ENCODE measurements at places on chromosomes 1 and 21. TPM values are rescaled to one million over a fixed set of nuclear protein-coding genes. Genes with fewer than 3 reads are reported as not detected.

DNA sequence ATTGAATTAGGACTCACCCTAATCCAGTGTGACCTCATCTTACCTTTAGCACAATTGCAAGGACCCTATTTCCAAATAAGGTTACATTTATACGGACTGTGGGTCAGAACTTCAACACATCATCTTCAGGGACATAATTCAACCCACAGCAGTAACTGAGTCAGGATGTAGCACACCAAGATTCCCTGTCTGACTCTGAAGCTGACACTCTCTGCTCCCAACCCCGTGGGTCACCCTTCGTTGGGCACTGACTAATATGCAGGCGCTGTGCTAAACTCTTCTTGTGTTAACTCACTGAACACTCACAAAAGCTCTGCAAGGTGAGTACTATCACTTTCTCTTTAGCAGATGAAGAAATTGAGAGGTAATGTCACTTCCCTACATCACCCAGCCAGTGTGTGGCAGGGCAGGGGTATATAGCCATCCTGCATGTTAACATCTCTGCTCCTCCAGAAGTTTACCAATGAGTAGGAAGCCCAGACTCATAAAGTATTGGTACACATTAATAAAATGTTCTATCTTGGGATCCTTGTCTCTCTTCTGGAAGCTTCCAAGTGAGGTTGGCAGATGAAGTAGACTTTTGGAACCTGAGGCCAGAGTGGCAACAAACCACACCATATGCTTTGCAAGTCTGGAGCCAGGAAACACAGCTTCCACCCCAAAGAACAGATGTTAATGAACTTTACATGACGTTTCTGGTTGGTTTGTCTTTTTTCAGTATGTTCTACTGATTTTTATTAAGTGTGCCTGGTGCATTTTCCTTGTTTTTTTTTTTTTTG is 139.2 kb upstream of the KLHDC7A start:
- no peak overlapping the region for H3K27ac ChIP-seq
- H3K4me3 ChIP-seq = no peak overlapping the region
- peaks cover 6% of the 10 kb centered on the region for H3K4me1 ChIP-seq
- no peaks in the 10 kb centered on the region for H3K36me3 ChIP-seq

- H3K36me3 ChIP-seq = no peaks in the 10 kb centered on the region
- no peaks in the 10 kb centered on the region for H3K4me1 ChIP-seq
- no peak overlapping the region for H3K27ac ChIP-seq
- DNase-seq = no peak
- no peaks in the 10 kb centered on the region for H3K27me3 ChIP-seq
- no peak overlapping the region for H3K4me3 ChIP-seq
Observed at GRCh38 chr21:31011412-31011811, 26.9 kb downstream of the KRTAP19-8 start.

DNA sequence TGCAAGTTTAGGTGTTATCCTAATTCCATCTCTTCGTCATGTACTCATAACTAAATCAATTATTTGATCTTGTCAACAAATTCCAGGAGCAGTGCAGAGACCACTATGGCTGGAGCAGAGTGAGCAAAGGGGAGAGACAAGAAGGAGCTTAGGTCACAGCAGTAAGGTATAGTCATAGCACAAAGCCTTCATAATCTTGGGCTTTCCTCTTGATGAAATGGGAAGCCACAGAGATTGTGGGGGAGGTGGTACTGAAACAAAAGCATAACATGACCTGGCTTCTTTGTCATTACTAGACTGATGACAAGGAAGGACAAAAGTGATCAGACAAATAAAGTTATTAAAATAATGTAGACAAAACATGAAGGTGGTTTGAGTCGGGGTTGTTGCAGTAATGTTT is 60.1 kb upstream of the PTGS2 start:
- no peak overlapping the region for H3K27ac ChIP-seq
- no peak for DNase-seq
- no peaks in the 10 kb centered on the region for H3K36me3 ChIP-seq
- H3K4me1 ChIP-seq = no peaks in the 10 kb centered on the region

- DNase-seq = no peak
- H3K4me3 ChIP-seq = no peak overlapping the region
- no peaks in the 10 kb centered on the region for H3K4me1 ChIP-seq
Observed at GRCh38 chr1:160066829-160067745, 2.9 kb downstream of the KCNJ10 start.

- H3K4me1 ChIP-seq = peaks cover 9% of the 10 kb centered on the region
- no peaks in the 10 kb centered on the region for H3K36me3 ChIP-seq
- no peak overlapping the region for H3K27ac ChIP-seq
Observed at GRCh38 chr1:27865821-27866220, 6.5 kb upstream of the THEMIS2 start.

GRCh38 chr1:113353580-113353979 is 36.7 kb upstream of the MAGI3 start:
- no peaks in the 10 kb centered on the region for H3K4me1 ChIP-seq
- H3K27ac ChIP-seq = no peak overlapping the region
- no peaks in the 10 kb centered on the region for H3K27me3 ChIP-seq
- H3K36me3 ChIP-seq = no peaks in the 10 kb centered on the region
- no peak for DNase-seq
- H3K4me3 ChIP-seq = no peak overlapping the region

DNA sequence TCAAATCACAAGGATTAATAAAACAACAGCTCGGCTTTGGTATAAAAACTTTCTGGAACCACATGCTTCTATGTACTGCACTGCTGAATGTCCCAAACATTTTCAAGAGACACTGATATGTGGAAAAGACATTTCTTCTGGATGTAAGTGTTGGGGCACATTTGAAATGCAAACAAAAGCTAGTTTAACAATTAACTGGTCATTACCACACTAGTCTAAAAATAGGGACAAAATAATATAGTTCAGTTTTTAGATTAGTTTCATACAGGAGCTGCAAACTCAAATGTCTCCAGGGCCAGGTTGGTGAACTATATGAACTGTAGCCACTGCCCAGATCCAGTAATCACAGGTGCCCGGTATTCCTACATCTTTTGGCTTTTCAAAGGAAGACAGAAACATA is 3.2 kb downstream of the IL23R start:
- DNase-seq = no peak
- peaks cover 6% of the 10 kb centered on the region for H3K4me1 ChIP-seq
- no peak overlapping the region for H3K27ac ChIP-seq
- H3K36me3 ChIP-seq = no peaks in the 10 kb centered on the region
- H3K27me3 ChIP-seq = no peaks in the 10 kb centered on the region

Gene HIVEP3
- total RNA-seq = 2.5 TPM

- no peaks in the 10 kb centered on the region for H3K27me3 ChIP-seq
- H3K4me3 ChIP-seq = no peak overlapping the region
- DNase-seq = no peak
- no peaks in the 10 kb centered on the region for H3K36me3 ChIP-seq
- H3K27ac ChIP-seq = no peak overlapping the region
Observed at GRCh38 chr1:236113324-236114032, 28.9 kb upstream of the GPR137B start.

DNA sequence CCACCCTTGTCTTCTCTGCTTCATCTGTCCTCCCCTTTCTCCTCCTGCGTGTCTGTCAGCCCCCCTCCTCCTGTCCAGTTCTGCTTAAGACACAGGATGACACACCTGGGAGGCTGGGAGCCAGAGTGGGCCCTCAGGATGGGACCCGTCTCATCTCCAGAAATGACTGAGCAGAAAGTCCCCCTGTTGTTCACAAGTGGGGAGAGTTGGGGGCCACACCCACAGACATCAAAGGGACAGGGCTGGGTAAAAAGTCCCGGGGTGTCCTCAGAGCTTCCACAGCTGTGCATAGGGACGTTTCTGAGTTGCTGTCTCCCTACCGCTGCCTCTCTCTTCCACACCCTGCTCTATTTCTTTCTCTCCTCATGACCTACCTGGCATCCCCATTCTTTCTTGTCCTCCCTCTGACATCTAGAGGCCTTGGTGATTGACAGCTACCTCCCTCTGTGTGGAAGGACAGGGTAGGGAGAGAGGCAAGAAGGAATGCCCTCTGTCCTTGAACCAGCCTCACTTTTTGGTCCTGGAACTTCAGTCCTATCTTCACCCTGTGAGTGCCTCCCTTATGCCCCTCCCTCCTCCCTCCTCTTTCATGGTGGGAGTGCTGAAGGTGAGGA is 19.5 kb upstream of the SH2D2A start:
- no peak overlapping the region for H3K27ac ChIP-seq
- no peaks in the 10 kb centered on the region for H3K36me3 ChIP-seq
- no peak for DNase-seq
- H3K4me3 ChIP-seq = no peak overlapping the region

GRCh38 chr1:217718873-217719272 is 87.7 kb downstream of the SPATA17 start:
- no peaks in the 10 kb centered on the region for H3K27me3 ChIP-seq
- H3K36me3 ChIP-seq = no peaks in the 10 kb centered on the region
- no peaks in the 10 kb centered on the region for H3K4me1 ChIP-seq
- peak; percentile 29 for DNase-seq
- H3K4me3 ChIP-seq = no peak overlapping the region
- no peak overlapping the region for H3K27ac ChIP-seq

DNA sequence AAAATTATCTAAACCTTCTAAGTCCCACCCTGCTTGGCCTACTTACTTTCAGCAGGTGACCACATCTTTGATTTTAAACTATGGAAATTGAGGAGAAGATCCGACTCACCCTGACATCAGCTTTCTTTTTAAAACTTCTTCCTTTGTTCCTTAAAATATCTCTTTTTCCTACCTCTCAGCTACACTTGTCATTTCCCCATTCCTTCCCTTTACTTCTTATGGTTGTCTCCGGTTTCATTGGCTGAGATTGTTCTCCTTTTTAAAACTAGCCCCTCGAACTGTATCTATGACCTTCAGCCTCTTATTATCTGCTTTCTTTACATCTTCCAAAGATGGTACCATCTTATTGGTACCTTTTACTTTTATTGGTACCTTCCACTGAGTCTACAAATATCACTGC is 87.8 kb upstream of the NRIP1 start:
- H3K27ac ChIP-seq = no peak overlapping the region
- H3K27me3 ChIP-seq = no peaks in the 10 kb centered on the region
- no peaks in the 10 kb centered on the region for H3K4me1 ChIP-seq

- no peak for DNase-seq
- peaks cover 26% of the 10 kb centered on the region for H3K4me1 ChIP-seq
- H3K4me3 ChIP-seq = no peak overlapping the region
- no peaks in the 10 kb centered on the region for H3K36me3 ChIP-seq
- H3K27me3 ChIP-seq = no peaks in the 10 kb centered on the region
- H3K27ac ChIP-seq = peak overlapping the region; percentile 52
Observed at GRCh38 chr1:94126651-94127050, 5.7 kb upstream of the ABCA4 start.

- H3K4me1 ChIP-seq = no peaks in the 10 kb centered on the region
- no peaks in the 10 kb centered on the region for H3K27me3 ChIP-seq
Observed at GRCh38 chr1:215001419-215002021, 81.0 kb upstream of the KCNK2 start.

Gene GRIK1
- total RNA-seq = not detected

DNA sequence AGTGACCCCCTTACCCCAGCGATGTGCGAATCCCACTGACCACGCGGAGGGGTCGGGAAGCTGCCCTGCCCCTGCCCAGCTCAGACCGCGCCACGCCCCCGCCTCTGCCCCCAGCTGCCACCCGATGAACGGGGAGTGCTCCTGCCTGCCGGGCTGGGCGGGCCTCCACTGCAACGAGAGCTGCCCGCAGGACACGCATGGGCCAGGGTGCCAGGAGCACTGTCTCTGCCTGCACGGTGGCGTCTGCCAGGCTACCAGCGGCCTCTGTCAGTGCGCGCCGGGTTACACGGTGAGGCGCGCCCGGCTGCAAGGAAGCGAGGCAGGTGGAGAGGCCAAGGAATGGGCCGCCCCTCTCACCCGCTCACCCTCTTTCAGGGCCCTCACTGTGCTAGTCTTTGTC is 11.9 kb upstream of the LRRC71 start:
- H3K27me3 ChIP-seq = no peaks in the 10 kb centered on the region
- no peak for DNase-seq
- no peaks in the 10 kb centered on the region for H3K4me1 ChIP-seq

Gene PDC
- not detected for total RNA-seq

Gene DIP2A
- 22.4 TPM for total RNA-seq

Gene ASAP3
- total RNA-seq = 19.7 TPM

Gene LCE1C
- not detected for total RNA-seq

Gene CATSPERE
- total RNA-seq = 0.06 TPM

Gene LRRC71
- total RNA-seq = not detected

DNA sequence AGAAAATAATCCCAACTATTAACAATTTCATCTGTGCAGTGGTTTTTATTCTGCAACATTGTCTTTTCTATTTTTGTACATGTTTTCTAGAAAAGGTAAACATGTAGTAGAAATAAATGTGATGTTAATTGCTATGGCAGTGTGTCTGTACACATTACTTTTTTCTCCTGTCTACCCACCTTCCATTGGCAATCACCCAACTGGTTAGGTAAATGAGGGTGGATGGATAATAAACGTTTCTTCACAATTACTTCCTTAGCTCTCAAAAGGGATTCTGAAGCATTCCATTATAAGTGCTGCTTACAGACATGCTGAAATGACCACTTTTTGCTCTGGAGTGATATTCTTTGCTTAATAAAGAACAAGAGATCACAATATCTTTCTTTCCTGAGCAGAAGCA is 61.4 kb downstream of the MAGI3 start:
- no peaks in the 10 kb centered on the region for H3K27me3 ChIP-seq
- DNase-seq = no peak
- H3K4me1 ChIP-seq = peaks cover under 1% of the 10 kb centered on the region
- no peak overlapping the region for H3K4me3 ChIP-seq
